Hematopoietic multipotent progenitor cell (in vitro differentiated cells): ENCODE measurements at places on chromosomes 2 and 18.

GRCh38 chr18:22504251-22505030 is 86.7 kb upstream of the CTAGE1 start:
- DNase-seq: no peak

GRCh38 chr2:236642125-236642524 is 72.5 kb downstream of the ACKR3 start:
- no peak for DNase-seq

DNA sequence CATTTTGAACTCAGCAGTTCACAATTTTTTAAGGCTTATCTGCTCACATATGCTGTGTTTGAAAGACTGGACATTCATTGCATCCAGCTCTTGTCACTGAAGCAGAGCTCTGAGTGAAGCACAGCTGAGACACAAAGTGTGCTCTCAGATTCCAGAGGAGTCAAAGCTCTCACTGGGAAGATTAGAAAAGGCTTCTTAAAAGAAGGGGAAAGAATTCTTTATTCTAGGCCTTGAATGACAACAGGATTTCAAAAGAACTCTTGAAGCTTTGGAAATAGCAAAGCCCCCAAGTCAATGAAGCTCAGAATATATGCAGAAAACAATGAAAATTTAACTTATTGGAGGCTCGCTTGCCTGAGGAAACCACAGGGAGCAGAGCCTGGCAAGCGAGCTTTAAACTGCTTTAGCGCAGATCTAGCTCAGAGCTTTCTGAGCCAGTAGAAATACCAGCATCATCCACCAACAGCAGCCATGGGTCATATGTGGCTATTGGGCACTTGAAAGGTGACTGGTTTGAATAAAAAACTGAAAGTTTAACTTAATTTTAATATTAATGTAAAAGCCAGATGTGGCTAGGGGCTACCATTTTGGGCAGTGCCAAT is 369.7 kb downstream of the OSR1 start:
- no peak for DNase-seq

DNA sequence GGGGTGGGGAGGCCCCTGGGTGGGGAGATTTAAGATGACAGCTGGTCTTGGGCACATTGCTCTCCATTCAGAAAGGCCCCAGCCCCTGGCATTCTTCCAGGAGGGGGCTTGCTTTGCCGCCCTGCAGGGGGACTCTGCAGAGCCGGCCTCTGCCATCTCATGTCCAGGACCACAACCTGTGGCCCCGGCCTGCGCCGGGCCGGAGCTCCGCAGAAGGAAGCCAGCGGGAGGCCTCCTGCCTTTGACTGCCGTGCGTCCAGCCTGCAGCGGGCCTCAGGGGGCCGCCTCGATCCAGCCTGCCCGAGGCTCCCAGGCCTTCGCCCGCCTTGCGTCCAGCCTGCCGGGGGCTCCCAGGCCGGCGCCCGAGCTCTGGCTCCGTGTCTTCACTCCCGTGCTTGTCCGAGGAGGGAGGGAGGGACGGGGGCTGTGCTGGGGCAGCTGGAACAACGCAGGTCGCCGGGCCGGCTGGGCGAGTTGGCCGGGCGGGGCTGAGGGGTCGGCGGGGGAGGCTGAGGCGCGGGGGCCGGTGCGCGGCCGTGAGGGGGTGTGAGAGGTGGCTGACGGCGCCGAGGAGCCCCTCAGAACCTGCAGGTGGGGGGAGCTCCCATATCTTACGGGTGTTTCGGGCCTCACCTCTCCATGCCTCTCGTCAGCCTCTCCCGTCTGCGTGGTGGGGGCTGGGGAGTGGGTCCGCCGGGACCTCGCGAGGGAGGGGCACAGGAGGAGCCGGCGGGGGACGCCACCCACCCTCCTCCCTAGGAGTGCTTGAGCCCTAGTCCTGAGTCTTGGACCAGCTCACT is 20.4 kb downstream of the GPC1 start:
- DNase-seq: no peak

DNA sequence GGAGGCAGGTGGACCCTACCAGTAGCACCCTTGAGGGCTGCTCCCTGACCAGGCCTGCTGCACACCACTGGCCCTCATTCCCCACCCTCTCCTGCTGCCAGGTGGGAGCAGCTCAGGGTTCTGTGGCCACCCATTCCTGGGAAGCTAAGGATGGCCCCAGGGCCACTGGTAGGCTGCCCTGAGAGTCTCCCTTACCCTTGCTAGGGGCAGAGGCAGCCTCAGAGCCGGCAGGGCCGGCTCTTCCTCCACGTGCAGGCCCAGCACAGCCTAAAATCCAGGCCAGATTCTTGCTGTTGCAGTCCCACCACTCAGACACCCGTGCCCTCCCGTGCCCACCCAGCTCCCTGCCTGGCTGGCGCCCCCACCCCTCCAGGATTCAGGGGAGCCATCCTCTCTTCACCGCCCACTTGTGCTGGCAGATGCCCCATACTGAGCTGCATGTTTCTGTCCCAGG is 199.0 kb downstream of the EIPR1 start:
- no peak for DNase-seq

DNA sequence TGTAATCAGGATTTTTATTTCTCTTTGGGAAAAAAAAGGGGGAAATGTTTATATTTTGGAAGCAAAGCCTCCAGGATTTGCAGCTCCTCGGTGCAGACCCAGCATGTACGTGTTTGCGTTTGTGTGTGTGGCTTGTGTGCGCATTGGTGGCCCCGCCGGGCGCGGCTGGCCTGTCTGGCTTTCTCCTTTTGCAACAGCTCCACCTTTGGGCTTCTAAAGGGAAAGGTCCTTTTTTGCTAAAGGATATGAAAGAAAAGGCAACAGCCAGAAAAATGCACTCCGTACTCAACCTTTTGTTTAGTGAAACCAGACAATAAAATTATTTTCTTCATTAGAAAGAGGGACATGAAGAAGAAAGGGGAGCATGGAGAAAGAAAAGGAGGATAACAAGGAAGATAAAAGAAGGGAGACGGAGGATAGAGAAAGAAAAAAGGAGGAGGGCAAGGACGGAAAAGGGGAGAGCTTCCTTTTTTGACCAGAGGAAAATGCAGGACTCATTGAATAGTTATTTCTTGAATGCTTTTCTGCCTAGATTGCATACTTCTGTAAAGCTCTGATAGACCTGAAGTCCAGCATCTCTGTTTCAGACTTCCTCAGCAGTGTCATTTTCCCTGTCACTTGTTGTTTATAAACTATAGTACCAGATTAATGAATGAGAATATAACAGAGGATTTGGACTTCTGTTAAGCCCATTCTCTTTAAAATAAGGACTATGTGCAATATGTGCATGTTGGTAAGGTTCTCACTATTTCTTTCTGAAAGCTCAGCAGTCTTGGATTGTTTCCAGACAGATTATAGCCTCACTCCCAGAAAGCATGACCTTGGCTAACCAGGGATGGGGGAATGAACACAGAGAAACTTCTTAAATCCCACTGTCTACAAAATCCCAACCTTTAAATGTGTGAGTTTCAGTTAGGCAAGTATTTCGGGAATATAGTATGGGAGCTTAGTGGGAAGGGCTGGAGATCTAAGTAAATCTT is 563.1 kb upstream of the PIK3C3 start:
- no peak for DNase-seq

DNA sequence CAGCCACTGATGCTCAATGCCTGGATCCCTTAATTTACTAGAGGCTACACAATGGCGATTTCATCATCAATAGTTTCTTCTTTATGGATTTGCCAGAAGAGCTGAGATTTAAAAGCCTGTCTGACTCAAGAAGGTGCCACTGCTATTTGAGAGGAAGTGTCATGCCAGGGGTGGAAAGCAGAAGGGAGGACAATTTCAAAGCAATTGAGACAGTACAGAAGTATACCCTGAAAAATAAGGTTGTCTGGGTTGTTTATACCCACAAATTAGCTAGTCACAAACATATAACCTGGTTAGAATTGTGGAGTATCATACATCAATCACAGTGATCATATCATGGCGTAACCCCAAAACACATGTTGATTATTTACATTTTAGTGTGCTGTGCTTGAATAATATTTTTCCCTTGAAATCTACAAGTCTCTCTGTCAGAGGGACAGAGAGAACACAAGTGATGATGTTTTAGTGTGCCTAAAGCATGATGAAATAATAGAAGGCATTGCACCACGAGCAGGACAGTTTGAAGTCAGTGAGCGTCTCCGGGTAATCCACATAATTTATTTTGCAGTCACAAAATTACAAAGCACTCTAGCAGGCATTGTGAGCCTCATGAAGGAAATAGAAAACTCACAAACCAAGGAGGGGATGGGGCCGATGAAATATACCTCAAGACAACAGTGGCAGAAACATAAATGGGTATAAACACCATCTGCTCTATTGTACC is 312.2 kb upstream of the SPRED2 start:
- DNase-seq: no peak

DNA sequence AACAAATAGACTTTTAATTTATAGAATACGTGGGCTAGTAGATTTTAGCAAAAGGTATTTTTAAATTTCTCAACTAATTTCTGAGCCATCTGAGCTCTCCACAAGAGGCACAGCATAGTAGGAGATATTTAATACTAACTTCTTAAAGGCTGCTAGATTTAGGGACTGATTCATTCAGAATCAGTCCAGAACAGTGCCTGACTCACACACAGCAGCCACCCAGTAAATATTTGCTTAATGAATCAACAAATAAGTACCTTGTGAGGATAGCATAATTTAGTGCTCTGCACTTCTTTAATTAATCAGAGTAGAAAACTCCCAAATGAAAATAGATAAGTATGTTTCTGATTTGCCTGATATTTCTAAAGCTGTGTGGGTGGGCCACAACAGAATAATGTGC is 35.6 kb upstream of the SYT4 start:
- DNase-seq: no peak

DNA sequence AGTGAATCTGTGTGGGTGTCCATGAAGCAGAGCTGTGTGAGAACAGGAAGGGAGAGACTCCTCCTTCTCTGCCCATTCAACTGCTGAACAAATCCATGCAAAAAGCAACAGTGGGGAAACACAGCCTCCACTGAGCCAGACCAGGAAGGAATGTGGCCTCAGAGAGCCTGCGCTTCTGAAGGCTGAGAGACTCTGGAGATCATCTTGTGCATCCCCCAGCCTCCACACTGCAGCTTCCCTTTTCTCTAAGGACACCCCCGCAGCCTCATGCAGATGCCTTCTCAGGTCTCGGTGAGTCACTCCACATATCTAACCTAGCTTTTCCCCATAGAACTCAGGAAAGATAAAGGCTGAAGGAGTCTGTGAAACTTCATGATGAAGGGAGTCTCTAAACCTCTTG is 402.9 kb downstream of the TNS1 start:
- no peak for DNase-seq

DNA sequence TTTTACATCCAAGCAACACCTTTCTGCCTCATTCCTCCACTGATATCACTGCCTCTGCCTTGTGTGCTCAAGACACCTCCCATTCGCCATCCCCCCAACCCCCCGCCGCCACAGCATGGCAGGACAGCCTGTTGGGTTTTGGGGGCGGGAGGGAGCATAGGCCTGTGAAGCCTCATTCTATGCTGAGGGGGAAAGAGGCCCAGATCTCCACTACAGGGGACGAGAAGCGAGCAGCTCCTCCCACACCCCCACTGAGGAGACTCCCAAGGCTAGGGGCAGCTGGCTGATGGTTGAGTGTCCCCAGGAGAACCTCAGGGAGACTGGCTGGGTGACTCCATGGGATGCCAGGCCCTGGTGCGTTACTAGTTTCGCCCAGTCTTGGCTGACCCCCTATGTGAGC is 214.3 kb upstream of the SIX2 start:
- no peak for DNase-seq

- no peak for DNase-seq
These were observed 45.1 kb downstream of the C1QL2 start for GRCh38 chr2:119113489-119113770.

GRCh38 chr18:50446629-50447028 is 71.8 kb downstream of the SKA1 start:
- no peak for DNase-seq

- no peak for DNase-seq
These were observed 51.6 kb upstream of the TAF1B start for GRCh38 chr2:9791711-9792110.

- DNase-seq: no peak
These were observed 27.7 kb upstream of the SMCHD1 start for GRCh38 chr18:2627821-2628276.

- DNase-seq: no peak
These were observed 852.8 kb upstream of the ACVR2A start for GRCh38 chr2:146992057-146992456.

DNA sequence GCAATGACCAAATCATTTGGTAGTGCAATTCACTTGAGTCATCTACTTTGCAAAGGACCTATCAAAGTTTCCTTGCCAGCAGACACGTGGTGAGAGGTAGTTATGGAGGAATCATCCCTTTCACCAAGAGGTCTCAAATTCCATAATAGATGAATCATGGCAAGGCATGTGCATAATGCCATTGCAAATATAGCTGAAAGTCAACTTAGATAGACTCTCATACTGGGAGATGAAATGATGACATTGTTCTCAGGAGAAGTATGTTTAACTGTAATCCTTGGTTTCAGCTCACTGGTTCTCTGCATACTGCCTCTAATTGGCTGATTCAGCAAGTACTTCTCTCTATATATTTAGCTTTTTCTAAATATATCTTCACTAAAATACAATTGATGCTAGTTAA is 57.2 kb downstream of the CALCRL start:
- no peak for DNase-seq

DNA sequence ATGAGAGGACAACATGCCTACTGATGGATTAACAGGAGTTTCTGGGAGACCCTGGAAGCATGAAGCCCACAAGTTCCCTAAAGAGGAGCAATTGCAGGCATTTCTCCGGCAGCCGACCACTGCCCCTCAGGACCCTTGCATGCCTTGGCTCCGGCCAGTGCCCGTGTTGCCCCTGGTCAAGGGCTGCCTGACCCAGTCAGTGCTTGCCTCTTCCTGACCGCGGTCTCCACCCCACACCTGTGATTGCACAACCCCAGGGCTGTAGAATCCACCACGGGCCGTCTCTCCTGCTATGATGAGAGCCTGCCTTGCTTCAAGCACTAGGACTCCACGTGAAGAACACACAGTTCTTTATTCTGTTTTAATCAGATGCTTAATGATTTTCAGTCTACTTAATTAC is 127.5 kb downstream of the GLI2 start:
- no peak for DNase-seq

DNA sequence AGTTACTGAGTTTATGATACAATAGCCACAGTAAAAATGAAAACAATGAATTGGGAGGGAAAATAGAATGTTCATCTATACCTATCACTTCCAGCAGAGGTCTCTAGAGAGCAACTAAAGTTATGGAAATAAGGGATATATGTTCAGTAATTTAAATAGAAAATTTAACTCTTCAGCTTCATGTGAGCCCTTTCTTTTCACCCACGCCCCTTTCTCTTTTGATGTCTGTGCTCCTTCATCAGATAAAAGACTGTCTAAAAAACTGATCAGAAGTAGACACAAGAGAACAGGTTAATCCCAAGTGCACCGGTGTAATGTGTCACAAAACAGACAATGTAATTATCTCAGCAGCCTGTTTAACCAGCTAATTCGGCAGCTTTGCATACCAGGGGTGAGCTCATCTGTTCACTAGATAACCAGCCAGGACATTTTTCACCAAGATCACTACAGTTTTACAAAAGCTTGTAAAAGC is 238.5 kb upstream of the ERBB4 start:
- DNase-seq: peak; percentile 28

- DNase-seq: no peak
These were observed 647.1 kb downstream of the GALR1 start for GRCh38 chr18:77896586-77897252.
